NCI-H2171 (cell line): ENCODE measurements at places on chromosomes 3 and 15.

- DNase-seq, result no peak
Measured at GRCh38 chr3:73298243-73299183, 237.1 kb downstream of the EBLN2 start.

DNA sequence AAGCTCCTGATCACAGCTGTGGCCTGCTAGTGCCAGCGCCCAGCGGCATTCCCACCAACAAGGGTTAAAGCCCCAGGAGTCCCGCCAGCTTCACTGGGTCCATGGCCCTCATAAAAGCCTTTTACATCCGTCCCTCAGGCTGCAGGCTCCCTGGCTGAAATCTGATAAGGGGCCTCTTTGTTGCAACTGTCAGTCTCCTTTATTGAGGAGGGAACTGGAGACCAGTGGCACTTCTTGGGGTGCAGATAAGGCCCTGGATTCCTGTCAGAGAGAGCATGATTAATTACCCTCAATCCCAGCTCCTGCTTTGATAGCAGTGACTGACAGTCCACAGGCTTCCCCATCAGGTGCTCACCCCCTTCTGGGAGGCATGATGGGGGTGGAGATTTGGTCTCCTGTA lies 30.9 kb upstream of the CLK3 start:
- DNase-seq, result no peak

DNA sequence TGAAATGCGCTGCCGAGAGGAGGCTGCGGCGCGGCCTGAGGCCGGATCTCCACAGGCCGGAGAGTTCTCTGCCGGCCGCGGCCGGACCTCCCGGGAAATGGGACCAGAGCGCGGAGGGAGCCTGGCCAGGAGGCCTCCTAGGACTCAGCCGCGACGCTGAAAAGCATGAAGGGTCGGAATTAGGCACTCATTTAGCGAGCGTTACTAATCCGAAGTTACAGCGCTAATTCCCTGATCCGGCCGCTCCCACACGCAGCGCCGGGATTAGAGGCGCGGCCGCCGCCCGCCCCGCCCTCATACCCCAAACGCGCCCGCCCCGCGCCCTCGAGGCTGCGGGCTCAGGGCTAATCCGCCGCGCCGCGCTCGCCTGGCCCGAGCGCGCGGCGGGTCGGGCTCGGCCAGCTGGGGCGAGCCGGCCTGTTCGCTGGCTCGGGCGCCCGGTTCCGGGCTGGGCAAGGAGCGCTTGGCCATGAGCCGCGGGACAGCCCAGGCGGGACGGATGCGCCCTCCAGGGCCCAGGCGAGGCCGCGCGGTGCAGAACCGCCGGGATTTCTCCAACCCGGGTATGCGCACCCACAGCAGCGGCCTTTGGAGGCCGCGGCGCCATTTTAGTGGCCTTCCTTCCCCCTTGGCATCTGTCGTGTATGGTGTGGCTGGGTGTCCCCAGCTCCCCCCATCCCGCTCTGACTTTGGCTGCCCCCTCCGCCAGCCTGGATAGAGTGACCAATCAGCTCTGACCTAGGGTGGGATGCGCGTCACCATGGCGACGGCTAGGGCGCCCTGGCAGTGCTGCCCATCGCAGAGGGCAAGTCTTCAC lies 36.8 kb upstream of the POLG start:
- no peak for DNase-seq

DNA sequence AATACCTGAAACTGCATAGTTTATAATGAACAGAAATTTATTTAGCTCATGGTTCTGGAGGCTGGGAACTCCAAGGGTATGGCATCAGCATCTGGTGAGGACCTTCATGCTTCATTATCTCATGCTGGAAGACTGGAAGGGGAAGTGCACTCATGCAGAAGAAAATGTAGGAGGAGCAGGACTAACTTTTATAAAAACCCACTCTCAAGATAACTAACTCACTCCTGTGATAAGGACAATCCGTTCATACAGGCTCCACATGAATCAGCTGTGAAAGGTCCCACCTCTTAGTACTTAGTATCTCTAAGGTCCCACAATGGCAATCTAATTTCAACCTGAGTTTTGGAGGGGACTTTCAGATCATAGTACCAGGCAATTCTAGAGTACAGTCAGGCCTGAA lies 33.6 kb upstream of the APH1B start:
- no peak for DNase-seq

GRCh38 chr15:62419192-62419591 lies 254.1 kb upstream of the C2CD4B start:
- DNase-seq, result no peak

GRCh38 chr15:89167267-89168176 lies 53.9 kb downstream of the RLBP1 start:
- no peak for DNase-seq
